ENCODE measurements at places on chromosomes 7 and 10. TPM values are rescaled to one million over a fixed set of nuclear protein-coding genes. Genes with fewer than 3 reads are reported as not detected.

TAF5 gene
- total RNA-seq = 2.4 TPM

SEMA4G gene
- total RNA-seq = 9.3 TPM

PVRIG gene
- not detected for total RNA-seq

URGCP gene
- total RNA-seq = 27.5 TPM

STRA8 gene
- not detected for total RNA-seq

HTRA1 gene
- total RNA-seq = 51.9 TPM

All from A549 treated with GW870086 at 1 μM for 4 hours (cell line).